Activated CD4-positive, alpha-beta T cell treated with anti-CD3 and anti-CD28 coated beads, Interleukin-2, amount 10 ng/mL, durations not matched to agents 7 days and 5 days (primary cell): ENCODE measurements at places on chromosomes 7 and 10. TPM values are rescaled to one million over a fixed set of nuclear protein-coding genes. Genes with fewer than 3 reads are reported as not detected.

DNA sequence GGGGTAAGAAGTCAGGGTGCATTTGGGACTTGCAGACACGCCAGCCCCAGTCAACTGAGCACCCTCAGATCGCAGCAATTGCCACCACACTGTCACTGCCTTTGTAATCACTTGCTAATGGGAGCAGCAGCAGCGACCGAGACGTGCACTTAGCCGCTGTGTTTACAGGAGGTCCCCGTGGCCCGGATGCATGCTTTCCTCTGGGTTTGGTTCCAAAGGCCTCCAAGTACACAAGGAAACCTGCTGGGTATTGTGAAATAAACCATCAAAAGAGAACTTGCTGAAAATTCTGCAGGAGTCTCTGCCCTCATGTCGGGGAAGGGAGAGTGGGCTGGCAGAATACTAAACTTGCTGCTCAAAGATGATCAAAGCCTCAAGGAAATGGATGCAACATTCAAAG, 341.7 kb downstream of the DNAJB6 start:
- no peak for DNase-seq

GRCh38 chr7:86339051-86339450, 304.7 kb upstream of the GRM3 start:
- DNase-seq: no peak

The HOXA5 gene
- not detected for total RNA-seq

The LOXL4 gene
- not detected for total RNA-seq

The POLR2J2 gene
- 36.6 TPM for total RNA-seq
